ENCODE measurements at places on chromosomes 6 and 20.

DNA sequence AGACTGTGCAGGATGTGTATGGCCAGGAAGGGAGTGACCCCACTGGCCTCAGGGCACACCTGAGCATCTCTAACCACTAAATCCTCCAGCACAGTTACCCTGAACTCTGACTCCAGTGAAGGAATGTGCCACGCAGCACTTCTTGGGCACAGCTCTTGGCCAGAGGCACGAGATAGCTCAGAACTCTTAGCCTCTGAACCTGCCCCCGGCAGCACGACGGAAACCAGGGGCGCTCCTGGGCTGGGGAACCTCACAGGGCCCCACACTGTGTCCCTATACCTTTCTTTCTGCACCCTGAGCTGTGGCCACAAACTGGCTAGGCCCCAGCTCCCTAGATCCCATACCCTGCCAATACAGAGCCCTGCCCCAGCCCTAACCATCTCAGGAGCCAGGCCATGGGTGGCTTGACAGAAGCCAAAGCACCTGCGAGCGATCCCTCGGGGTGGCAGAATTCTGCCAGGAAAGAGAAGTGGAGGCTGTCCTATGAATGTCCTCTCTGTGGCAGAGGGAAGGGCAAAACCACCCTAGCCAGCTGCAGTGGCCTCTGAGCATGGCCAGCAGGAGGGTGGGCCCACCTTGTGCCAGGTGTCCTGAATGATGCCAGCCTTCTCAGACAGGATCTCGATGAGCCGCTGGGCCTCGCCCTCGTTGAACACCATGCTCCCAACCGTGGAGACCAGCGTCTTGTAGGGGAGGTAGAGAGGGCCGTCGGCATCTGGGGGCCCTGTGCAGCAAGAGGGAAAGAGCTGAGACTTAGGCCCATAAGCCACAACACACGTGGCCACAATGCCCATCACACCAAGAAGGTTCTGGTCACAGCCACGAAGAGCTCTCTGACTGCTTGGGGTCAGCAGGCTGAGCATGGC, 39.4 kb downstream of the RRBP1 start:
- DNase-seq = no peak

DNA sequence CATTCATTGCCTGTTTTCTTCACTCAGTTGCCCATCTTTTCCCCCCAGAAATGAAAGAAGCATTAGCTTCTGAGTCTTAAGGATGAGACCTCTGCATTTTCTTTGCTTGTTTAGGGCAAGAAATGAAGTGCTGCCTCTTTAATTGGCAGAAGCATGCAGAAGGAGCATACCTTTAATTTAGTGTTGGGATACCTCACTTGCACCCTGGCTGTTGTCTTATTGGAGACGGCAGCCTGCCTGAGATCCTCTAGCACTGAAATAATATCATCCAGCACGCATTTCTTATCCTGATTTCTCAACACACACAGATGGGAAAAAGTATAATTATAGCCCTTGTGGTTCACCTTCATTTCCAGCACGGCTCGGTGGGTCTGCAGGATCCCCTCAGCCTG, 43.1 kb downstream of the PTCHD4 start:
- DNase-seq = no peak

DNA sequence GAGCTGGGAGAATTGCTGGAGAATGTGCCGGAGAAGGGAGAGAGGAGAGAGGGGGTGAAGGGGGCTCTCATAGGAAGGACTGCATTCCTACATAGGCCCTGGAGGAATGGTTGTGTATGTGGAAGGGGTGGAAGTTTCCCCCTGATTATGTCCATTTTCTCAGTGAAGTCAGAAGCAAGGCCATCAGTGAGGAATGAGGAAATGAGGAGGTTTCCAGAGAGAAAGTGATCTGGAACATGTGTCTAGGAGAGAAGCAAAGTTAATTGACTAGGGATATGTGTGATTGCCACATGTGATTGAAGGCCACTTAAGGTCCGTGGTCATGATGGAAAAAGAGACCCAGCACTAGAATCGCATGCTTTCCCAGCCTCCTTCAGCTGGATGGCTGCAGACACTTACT, 42.3 kb downstream of the TBPL1 start:
- no peak for DNase-seq

DNA sequence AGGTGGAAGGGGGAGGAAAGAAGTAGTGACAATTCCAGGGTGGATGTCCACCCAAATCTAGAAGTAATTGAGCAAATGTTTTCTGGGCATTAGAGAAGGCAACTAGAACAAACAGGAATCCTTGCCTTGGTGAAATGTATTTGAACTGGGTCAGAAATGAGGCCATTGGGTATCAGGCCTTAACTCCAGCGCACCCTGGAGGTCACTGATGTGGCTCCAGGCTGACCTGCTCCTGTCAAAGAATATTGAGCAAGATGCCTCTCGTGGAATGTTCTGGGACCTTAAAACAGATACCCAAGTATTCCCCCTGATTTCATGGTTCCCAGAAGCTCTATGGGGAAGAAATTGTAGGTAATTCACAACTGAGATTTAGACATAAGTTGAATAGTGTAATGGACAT, 6.9 kb downstream of the HLA-DPB1 start:
- DNase-seq = no peak

GRCh38 chr20:57445298-57445697, 54.1 kb downstream of the RBM38 start:
- no peak for DNase-seq

- DNase-seq = no peak
Observed at GRCh38 chr6:71290611-71291010, 2.0 kb downstream of the OGFRL1 start.

DNA sequence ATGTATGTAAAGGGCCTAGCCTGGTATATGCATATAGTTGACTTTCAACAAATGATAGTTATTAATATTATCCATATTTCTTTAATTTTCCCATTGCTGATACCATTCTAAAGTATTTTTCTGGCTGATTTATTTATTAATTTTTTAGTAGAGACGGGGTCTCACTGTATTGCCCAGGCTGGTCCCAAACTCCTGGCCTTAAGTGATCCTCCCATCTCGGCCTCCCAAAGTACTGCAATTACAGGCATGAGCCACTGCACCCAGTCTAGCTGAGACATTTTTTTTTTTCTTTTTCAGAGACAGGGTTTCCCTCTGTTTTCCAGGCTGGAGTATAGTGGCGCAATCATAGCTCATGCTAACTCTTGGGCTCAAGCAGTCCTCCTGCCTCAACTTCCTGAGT, 29.8 kb upstream of the MROH8 start:
- DNase-seq = no peak

GRCh38 chr20:53513168-53513488, 80.5 kb downstream of the ZNF217 start:
- DNase-seq = no peak

DNA sequence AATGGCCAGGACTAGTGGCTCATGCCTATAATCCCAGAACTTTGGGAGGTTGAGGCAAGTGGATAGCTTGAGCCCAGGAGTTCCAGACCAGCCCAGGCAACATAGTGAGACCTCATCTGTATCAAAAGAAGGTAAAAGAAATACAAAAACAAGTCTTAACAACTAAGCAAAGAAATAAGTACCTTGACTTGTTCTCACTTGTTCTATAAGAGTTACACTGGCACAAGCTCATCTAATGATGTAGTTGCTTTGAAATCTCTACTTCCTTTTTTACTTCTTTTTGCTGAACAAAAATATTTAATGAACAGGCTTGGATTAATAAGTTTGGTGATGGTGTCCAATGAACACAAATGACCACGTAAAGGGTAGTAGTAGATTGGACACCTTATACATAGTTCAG, 72.2 kb downstream of the SGK1 start:
- DNase-seq = no peak

DNA sequence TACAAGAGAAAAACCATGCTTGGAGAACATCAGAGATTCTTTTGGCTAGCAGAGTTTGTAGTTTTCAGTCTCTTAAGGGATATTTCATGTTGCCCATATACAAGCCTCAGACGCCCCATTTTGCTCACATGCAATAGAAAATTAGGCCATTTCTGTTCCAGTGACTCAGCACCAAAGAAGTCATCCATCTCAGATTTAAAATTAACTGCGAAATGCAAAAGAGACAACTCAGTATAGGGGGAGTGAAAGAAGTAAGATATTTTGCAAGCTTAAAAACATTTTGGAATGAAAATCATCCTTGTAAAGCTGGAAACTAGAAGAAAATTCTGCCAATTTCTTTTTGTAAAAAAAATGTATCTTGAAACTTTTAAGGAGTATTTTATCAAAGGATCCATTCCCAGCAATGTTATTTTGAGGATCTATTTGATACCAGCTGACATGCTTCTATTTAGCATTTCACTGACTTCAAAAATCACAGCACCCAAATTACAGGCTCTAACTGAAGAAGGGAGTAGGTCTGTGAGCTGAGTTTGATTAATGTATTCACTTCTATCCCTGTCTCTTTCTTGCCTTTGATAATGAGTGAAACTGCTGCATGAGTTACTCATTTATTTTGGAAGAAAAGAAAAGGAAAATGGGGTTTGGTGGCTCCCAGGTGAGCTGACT, 223.7 kb upstream of the SULF2 start:
- DNase-seq = no peak

DNA sequence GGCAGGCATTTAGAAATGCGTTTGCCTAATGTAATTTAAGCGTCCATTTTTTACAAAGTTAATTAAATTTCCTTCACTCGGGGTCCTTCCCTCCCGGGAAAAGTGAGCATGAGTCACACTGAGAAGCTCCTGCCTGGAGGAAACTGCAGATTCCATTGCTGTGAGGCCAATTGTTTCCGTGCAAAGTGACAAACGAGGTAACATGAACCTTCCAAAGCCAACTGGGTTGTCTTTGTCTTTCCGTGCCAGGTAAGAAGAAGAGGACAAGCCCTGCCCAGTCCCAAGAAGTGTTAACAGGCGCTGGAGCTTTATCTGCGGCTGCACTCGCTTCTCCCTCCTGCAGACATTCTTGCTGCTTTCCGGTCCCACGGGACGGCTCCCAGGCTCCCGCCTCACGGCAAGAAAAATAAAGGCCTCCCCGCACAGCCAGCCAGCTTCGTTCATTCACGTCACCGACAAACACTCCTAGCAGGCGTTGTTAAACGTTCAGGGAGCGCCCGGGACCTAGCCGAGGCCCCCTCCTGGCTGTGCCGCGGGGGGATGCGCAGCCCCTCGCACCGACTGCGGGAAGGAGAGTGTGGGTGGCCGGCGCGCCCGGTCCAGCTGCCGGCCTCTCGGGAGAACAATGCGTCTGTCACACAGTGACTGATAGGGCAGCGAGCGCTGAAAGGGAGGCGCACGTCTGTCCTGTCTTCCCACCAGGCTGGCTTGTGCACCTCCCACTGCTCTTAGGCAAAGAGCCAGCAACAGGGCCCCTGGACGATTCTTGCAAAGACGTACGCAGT, 61.5 kb upstream of the HDDC2 start:
- no peak for DNase-seq

DNA sequence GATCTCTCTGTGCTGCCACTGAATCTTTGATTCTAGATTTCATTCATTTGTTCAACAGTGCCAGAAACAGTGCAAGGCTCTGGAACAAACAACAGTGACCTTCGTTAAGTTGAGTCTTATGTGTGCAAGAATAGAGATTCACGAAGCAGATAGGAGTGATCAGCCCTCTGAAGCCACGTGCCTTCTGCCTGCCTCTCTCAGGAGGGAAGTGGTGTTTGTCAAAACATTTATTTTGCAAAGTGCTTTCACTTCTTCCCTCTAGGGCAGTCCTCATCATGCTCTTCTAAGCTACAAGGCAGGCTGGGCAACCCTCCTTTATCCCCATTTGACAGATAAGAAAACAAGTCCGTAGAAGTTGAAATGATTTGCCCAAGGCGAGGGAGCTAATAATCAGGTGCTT, 204.3 kb downstream of the TFAP2C start:
- no peak for DNase-seq

GRCh38 chr6:144769142-144769541, 484.0 kb downstream of the UTRN start:
- DNase-seq = no peak

DNA sequence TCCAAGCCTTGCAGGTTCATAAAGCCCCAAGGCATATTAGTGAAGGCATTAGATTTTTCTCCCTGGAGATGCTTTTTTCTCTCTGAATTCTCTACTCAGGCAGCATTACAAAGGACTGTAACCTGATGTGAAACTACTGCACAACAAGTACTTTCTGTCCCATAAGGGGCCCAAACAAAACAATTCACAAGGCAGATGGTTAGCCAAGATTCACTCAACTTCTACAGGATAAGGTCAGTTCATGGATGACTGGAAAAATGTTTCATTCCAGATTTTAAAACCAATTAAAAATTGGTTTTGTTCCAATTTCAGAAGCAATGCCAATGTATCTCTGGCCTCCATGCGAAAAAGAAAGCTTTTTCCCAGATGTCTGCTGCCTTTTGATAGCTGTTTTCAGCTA, 181.8 kb downstream of the KHDC1L start:
- no peak for DNase-seq

GRCh38 chr20:58794510-58795180, 56.1 kb downstream of the GNAS-AS1 start:
- no peak for DNase-seq

DNA sequence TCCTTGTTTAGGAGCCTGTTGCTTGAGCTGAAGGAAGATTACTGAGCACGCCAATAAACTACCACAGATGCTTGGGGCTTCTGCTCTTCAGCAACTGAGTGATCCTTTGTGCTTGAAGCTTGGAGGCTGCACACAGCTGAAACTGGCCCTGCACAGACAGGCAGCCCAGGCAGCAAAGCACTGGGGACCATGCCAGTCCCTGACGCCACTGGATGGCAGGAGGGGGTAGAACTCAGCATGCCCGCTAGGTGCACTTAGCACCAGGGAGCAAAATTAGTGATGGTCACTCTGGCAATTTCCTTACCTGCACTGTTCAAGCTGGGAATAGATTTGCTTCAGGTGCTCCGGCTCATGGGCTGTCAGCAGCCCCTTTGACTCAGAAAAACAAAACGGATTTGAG, 91.5 kb downstream of the FAM50B start:
- DNase-seq = no peak

GRCh38 chr20:57440678-57441509, 49.7 kb downstream of the RBM38 start:
- DNase-seq = no peak

DNA sequence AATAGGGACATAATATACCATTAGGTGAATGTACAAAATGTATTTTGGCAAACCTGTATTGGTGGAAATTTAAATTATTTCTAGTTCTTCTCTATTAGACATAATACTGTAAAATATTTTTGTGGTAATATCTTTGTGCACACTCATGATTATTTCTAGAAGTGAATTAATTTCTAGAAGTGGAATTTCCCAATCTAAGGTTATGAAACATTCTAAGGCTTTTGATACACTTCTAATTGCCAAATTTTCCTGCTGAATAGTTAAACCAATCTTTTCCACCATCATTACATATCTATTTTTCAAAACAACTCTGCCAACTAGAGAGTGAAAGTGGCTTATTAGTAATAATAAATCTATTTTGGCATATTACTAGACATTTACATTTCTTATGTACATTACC, 1.8 kb upstream of the CCND3 start:
- DNase-seq = no peak

GRCh38 chr20:10385850-10386544, 48.0 kb downstream of the MKKS start:
- no peak for DNase-seq

- no peak for DNase-seq
Observed at GRCh38 chr6:54206510-54206909, 95.3 kb downstream of the MLIP start.

- no peak for DNase-seq
Observed at GRCh38 chr6:159646733-159647132, 46.3 kb downstream of the SOD2 start.

All from CD4-positive, CD25-positive, alpha-beta regulatory T cell (primary cell).